Left lung (tissue), 14 donors: ENCODE measurements at places on chromosomes 7 and 10. TPM values are rescaled to one million over a fixed set of nuclear protein-coding genes. Genes with fewer than 3 reads are reported as not detected.

DNA sequence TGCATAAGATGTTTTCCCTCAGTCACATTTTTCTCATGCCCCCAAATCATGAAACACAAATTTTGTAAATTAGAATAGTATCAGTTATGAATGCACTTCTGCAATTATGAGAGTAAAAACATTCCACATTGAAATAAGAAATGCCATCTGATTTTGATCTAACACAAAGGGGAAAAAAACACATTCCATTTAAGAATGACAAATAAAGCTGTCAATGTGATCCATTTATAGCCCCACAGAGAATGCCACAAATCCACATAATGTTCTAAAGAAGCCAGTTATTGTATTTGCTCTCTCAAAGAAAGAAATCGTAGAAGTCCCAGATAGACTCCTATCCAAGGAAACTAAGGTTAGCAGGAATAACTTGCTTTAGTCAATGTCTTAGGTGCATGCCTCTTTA lies 48.7 kb upstream of the RHOBTB1 start:
- no peak for DNase-seq

ADAP1 gene
- 6.7 TPM for polyA plus RNA-seq

DNA sequence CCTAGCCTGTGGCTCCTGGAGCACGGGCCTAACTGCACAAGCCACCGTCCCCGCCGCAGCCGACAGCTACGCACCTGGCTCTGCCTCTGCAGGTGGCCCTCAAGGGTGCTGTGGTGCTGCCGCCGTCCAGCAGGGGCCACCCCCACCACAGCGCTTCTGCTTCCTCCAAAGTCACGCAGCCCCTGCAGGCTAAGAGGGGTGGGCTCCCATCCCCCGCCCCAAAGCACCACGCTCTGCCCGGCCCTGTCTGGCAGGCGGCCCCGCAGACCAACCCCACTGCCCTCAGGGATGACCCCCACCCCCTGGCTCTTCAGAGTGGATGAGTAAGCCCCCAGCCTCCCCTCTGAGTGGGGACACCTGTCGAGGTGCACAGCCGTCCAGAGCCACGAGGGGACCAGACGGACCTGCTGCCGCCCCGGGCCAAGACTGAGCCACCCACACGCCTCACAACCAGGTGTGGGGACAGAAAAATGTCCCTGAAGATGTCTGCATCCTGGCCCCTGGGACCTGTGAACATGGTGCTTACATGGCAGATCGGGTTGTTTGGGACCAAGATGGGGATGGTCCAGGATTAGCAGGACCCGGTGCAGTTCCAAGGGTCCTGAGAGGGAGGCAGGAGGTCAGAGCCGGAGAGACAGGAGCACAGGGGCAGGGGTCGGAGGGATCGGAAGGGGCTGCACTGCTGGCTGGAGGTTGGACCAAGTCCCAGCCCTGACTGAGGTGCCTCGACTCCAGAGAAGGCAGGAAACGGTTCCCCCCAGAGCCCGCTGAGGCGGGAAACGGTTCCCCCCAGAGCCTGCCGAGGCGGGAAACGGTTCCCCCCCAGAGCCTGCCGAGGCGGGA lies 9.0 kb upstream of the ADAP1 start:
- DNase-seq: no peak

LOXL4 gene
- 5.4 TPM for polyA plus RNA-seq

- DNase-seq: no peak
These were observed 25.2 kb downstream of the TRIM8 start for GRCh38 chr10:102669206-102670064.

WNT8B gene
- 0.09 TPM for polyA plus RNA-seq

EIF4EBP2 gene
- 63.8 TPM for polyA plus RNA-seq

ZNF277 gene
- 38.8 TPM for polyA plus RNA-seq

DNA sequence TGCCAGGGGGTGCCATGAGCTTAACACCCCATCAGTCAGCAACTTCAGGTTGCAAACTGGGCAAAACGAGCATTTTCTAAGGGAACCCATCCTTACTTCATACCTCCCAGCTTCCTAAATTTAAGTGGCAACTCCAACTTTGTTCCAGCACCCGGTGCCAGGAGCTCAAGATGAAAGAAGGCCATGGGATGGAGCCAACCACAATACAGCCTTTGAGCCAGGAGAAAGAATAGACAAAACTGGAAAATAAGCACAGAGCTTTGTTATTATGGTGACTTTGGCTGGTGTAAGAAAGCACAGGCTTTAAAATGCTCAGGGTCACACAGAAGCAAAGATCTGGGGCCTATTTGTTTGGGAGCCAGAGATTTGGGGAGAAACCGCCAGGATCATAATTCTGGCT lies 388.7 kb upstream of the MGMT start:
- DNase-seq: no peak

DNA sequence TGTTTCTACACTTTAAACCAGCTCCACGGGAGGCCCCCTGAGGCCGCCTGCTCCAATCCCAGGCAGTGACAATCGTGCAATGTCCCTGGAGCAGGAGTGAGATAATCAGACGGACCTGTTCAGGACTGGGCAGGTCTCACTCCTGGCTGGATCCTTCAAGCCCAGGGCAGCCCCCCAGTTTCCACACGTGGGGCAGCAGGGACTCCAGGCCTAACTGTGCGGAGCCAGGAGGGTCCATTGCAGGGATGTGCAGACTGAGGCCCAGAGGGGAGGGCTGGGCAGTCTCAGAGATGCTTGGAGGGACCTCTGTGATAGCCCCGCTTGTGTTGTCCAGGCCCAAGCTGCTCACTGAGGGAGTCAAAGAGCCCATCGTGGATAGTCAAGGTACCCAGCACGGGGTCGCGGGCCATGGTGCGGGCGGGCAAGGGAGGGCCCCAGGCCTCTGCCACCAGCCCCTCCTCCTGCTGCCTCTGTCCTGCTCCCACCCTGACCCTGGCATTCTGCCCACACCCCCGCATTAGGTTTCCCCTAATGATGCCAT lies 110.5 kb upstream of the KCTD7 start:
- no peak for DNase-seq

DNA sequence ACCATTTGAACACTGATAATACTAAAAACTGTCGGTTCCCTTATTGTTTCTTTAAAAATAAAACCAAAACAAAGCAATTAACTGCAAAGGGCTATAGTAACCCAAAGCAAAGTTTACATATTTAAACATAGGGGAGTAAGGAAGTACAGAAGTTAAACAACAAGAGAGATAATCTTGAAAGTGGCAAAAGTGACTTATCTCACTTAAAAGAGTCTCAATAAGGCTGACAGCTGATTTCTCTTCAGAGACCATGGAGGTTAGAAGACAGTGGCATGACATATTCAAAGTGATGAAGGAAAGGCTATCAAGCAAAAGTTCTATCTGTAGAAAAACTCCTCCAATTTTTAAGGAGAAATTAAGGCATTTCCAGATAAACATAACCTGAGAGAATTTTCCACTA lies 233.5 kb upstream of the HDAC9 start:
- DNase-seq: no peak

GRCh38 chr10:52100011-52100547 lies 214.0 kb upstream of the DKK1 start:
- no peak for DNase-seq

TAF3 gene
- polyA plus RNA-seq: 10.4 TPM

GRCh38 chr7:105723572-105723971 lies 142.3 kb upstream of the EFCAB10 start:
- DNase-seq: no peak

DNA sequence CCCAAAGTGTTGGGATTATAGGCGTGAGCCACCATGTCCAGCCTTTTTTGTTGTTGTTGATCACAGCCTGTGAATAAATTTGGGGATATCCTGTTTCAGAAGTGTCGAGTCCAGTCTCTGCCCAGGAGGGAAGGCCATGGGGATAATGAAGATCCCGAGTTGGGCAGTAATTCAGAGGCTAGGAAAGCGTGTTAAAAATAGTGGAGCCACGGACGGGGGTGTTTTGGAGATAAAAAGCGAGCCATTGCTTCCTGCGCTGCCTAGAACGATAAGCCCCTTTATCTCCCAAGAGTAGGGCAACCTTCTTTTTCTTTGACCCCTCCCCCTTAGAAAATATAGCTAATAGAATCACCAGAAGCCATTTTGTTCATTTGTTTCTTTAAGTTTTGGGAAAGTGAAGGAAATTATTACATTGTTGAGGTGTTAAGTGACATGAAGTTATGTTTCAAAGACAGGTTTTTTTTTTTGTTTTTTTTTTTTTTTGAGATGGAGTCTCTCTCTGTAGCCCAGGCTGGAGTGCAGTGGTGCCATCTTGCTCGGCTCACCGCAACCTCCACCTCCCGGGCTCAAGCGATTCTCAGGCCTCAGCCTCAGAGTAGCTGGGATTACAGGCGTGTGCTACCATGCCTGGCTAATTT lies 43.3 kb downstream of the IL15RA start:
- DNase-seq: no peak

- DNase-seq: no peak
These were observed 4.8 kb upstream of the TRDMT1 start for GRCh38 chr10:17206210-17206709.

GRCh38 chr10:44205067-44205466 lies 179.8 kb downstream of the CXCL12 start:
- DNase-seq: no peak

DNA sequence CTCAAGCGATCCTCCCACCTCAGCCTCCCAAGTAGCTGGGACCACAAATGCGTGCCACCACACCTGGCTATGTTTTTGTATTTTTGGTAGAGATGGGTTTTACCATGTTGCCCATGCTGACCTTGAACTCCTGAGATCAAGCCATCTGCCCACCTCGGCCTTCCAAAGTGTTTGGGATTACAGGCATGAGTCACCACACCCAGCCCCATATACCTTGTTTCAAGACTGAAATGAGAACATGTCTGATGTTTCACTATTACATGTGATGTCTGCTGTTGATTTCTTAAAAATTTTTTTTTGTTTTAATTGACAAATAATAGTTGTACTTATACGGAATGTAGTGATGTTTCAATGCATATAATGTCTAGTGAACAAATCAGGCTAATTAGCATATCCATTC lies 14.5 kb downstream of the KLHL7 start:
- no peak for DNase-seq
